Amygdala (tissue), 56 donors: ENCODE measurements at places on chromosomes 7 and 10.

DNA sequence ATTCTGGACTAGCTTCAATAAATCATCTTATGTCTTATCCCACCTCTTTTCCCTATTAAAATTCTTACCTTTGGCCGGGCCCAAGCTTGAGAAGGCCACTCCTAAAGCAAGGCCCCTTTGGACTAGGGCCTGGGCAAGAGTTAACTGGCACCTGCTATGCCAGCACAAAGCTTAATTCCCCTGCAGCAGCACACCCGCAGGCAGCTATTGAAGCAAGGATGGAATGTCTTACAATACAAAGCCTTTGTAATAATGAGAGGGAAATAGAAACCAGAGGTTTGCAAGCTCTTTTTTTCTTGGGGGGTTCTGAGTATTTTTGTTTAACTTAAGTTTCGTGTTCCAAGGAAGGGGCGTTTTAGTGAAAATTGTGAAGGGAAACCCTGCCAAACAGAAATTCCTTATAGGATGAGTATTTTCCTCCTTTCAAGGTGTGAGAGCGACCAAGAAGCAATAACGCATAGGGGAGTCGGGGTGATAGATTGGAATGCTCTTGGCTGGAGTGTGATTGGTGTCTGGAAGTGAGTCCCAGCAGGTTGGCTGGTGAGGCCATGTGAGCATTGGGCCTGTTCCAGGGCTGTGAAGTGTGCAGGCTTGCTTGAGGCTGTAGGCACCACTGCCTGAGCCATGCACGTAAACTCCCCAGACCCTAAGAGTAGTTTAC, 148.5 kb downstream of the KIAA1217 start:
- DNase-seq = no peak

GRCh38 chr7:45689797-45690761, 115.9 kb downstream of the ADCY1 start:
- DNase-seq = no peak

- no peak for DNase-seq
Measured at GRCh38 chr10:11437391-11438142, 173.9 kb downstream of the USP6NL start.

- DNase-seq = no peak
Measured at GRCh38 chr10:62092301-62093030, 176.2 kb downstream of the RTKN2 start.

GRCh38 chr10:110789604-110790433, 81.9 kb upstream of the PDCD4 start:
- no peak for DNase-seq

GRCh38 chr7:130938661-130939060, 204.7 kb upstream of the KLF14 start:
- DNase-seq = no peak

GRCh38 chr7:55180963-55181542, 162.2 kb downstream of the EGFR start:
- no peak for DNase-seq

- no peak for DNase-seq
Measured at GRCh38 chr10:34698979-34699378, 116.1 kb downstream of the PARD3 start.

GRCh38 chr7:128155100-128155740, 85.9 kb upstream of the LEP start:
- no peak for DNase-seq

DNA sequence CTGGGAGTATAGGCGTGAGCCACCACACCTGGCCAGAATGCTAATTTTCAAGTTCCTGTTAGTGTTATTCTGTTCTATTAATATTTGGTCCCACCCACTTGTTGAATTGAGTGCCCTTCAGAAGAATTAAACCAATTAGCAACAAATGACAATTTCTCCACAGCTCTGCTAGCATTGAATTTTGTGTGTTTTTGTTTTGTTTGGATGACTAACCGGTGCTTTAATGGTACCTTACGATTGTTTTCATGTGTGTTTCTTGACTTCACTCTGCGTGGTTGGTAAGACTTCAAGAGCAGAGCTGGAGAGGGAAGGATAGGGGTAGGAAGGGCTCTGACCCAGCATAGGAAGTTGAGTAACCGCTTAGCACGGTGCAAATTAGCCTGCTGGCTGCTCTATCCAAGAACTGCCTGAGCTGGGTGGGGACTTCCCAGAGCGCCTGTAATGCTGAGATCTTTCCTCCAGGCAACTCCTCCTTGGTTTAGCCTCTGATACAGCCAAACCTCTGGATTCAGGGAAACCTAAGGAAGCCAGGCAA, 4.6 kb downstream of the ARPC1B start:
- DNase-seq = no peak

DNA sequence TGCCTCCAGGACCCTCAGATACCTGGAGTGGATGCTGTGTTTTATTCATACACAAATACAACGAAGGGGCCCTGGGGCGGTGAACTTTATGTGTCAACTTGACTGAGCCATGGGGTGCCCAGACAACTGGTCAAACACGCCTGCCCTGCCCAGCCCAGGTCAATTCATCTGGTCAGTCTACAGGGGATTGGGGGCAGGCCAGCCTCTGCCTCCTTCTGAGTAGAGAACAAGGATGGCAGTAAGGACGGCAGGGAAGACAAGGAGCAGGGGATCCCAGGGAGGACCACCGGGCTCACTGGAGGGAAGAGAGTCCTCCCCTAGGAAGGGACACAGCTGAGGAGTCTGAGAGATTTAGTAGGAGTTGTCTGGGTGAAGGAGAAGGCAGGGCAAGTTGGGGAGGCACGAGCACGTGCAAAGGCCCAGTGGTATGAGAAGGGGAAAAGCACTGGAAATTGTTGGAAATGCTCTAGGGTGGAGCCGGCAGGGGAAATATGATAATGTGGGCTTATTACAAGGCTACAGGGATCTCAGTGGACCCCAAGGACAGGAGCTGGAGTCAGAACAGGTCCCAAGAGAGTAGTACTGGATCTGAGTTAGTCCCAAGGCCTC, 63.4 kb downstream of the MYL10 start:
- DNase-seq = no peak

DNA sequence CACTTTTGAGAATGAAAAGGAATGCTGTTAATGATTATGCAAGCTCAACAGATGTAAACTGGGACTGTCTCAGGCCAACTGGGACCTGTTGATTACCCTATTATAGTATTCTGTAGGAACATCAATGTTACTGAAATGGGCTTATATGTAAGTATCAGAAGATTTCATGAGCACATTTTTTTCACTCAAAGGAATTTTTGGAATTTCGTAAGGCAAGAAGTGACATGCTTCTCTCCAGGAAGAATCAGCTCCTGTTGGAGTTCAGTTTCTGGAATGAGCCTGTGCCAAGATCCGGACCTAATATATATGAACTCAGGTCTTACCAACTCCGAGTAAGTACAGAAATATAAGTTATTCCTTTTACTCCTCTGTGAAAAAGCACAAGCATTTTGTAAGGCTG, 19.2 kb downstream of the NIPSNAP2 start:
- no peak for DNase-seq

DNA sequence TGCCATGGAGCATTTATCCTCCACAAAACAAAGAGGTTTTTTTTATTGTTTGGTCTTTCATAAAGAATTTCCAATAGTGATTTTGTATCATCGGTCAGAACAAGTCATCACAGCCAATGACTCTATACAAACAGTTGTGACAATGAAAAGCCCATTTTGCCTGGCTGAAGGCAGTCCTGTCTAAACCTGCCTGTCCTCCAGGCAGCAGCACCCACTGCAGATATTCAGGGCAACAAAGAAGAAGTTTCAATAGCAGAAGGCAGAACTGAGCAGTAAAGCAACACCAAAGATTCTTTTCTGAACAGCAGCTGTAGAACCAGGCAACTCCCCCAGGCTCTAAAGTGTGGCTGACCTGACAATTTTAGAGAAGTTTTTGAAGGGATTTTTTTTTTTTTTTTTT, 169.4 kb downstream of the FGFR2 start:
- no peak for DNase-seq

GRCh38 chr10:63462442-63462841, 3.3 kb downstream of the JMJD1C start:
- no peak for DNase-seq

DNA sequence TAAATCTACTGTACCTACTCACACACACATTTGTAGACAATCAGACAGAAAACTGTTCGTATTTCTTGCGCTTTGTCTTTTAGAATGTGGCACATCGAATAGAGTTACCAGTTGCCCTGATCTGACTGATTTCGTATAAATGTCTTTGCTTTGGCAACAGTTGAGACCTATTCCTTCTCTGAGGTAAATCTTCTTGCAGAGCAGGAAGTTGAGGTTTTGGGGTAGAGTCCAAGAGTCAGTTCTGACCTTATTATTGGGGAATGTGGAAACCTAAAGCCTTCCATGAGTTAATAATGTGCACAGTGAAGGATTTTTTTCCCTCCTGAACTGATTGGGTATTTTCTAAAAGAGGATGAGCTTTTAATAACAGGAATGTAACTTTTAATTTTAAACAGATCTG, 135.3 kb downstream of the KIAA1217 start:
- DNase-seq = no peak

DNA sequence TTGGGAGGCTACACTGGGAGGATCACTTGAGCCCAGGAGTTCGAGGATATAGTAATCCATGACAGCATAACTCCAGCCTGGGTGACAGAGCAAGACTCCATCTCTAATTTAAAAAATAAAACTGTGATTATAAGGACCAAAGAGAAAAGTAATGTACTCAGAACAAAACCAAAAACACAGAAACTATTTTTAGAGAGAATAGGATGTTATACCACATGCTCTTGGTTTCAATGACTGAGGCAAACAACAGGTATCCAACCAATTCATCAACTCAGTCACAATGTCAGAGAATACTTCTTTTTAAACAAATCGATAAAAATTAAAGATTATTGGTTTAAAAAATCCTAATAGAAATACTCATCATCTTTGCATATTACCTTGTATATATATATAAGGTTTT, 186.7 kb downstream of the TPK1 start:
- no peak for DNase-seq

DNA sequence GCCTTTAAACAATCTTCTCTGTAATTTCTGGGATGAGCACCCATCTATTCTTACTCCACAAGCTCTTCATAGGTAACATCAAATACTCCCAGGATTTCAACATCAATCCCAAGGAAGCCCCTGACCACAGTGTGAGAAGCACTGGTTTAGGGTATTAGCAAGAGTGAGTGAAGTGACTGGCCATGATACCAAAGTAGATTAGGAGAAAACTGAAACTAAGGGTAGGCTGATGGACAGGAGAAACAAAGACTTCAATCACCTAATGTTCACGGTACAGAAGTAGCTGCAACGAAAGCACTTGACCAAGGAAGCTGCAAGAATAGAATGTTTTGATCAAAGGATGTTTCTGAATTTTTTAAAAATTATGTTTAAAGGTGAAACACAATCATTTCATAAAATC, 49.8 kb downstream of the LMBR1 start:
- DNase-seq = no peak

DNA sequence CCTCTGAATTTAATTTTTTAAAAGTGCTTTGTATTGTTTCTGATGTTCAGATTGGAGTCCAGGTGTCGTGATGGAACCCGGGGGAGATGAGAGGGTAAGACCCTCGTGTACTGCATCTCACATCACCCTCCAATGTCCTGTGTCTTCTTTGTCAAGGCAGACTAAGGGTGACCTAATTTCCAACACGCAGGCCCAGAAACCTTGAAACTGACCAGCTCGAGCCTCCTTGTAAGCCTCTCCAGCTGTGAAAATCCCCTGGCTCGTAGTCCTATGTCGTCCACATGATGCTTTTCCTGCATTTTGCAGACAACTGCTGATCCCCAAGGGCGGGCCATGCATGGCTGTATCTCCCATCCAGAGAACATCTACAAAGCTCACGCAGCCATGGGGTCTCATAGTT, 220.2 kb downstream of the ARHGAP12 start:
- DNase-seq = no peak

DNA sequence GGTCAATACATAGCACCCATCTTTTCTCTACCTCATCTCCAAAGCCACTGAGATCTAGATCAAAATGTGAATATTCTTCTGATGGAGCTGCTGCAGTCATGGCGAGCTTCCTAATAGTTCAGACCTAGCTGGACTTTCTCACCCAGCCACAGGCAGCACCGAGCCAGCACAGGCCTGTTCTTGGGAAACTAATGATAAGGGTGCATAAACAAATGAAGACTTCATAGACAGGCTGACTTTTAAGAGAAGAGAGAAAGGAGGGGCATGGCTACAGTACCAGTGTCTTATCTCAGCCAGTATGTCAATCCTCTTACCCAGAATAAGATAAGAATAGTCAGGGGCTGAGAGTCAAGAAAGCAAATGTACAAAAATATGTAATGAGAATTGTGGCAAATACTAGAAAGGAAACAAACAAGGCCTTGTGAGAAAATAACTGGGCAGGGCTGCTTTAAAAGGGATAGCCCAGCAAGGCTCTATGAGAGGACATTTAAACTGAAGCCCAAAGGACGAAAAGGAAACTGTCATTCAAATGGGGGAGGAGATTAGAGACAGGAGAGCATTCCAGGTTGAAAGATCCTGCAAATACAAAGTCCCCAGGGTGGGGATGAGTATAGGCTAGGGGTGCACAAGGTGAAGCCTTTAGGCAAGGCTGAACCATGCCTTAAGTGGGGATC, 21.8 kb upstream of the CDK14 start:
- DNase-seq = no peak

- DNase-seq = no peak
Measured at GRCh38 chr10:21298701-21299100, 226.8 kb downstream of the SKIDA1 start.

- no peak for DNase-seq
Measured at GRCh38 chr7:92809760-92810573, 26.4 kb downstream of the CDK6 start.

DNA sequence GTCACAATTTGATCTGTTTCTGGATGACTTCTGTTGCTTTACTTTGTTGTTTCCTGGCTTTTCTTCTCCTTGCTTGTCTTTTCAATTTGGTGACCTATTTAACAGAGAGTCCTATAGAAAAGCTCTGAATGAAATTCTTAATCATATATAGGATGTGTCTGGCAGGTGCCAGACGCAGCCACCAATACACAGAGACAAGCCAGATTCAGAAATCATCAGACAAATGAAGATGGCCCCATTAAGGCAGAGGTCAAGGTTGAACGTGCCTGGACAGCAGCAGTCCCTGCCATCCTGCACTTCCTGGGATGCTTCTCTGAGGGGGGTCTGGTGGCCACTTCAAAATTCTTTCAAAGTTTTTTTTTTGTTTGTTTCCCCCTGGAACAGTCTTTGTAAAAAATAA, 846.7 kb upstream of the COBL start:
- no peak for DNase-seq
